ENCODE measurements at places on chromosomes 7 and 10. TPM values are rescaled to one million over a fixed set of nuclear protein-coding genes. Genes with fewer than 3 reads are reported as not detected.

Gene ADD3
- 91.1 TPM for total RNA-seq

Gene SLC26A3
- total RNA-seq: not detected

Gene SRRM3
- total RNA-seq: 4.3 TPM

- no peak for DNase-seq
These were observed 48.4 kb upstream of the PLXDC2 start for GRCh38 chr10:19767876-19768275.

GRCh38 chr7:6269527-6269926, 2.9 kb downstream of the CYTH3 start:
- no peak for DNase-seq

DNA sequence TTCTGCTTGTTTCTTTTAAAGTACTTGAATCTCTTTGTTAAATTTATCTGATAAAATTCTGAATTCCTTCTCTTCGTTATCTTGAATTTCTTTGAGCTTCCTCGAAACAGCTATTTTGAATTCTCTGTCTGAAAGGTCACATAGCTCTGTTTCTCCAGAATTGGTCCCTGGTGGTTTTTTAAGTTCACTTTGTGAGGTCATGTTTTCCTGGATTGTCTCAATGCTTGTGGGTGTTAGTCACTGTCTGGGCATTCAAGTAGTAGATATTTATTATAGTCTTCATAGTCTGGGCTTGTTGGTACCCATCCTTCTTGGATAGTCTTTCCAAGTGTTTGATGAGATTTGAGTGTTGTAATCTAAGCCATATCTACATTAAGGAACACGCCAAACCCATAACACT, 1060.6 kb downstream of the LRMDA start:
- DNase-seq: no peak

DNA sequence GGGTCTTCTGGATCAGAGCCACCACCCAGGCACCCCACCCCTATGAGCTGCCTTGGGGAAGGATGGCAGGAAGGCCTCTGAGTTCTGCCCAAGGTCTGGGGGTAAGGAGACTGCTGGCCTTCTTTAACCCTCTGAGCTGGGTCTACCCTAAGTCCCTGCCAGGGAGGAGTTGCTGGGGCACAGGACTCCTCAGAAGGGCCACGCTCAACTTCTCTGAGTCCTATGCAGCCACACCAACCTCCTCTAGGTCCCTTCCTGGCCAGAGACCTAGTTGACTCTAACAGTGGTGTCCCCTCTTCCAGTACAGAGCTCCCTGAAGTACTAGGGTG, 2.6 kb upstream of the NEURL1 start:
- no peak for DNase-seq

DNA sequence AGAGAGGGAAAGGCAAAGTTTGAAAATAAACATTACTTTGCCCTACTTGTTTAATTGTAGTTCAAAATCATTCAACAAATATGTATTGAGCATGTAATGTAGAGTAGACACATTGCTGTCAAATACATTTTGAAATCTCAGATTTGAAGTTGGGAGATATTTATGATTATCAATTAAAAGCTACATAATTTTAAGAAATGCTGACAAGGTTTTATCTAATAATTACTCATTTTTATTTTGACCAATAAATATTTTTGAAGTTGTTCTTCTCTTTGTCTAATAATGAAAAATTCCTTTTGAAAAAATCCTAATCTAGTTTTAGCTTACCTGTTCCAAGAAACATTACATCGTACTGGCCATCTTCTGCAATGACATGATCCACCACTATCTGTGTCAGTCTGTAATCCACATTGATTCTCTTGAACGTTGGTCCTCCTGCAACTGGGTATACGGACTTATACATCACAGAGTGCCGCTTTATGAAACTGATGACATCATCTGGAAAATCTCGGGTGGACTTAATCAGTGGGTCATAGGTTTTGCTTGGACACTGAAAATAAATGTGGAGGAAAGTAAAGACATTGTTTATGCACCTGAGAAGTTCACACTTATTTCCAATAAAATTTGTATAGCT, 164.7 kb downstream of the SEMA3D start:
- DNase-seq: no peak
